Stimulated activated CD8-positive, alpha-beta memory T cell treated with anti-CD3 and anti-CD28 coated beads, Interleukin-2, amount 100 ng/mL, for 1 hour (primary cell): ENCODE measurements at places on chromosomes 1 and 21.
A peak's percentile ranks its signal among the peaks of the same experiment; 100 is the strongest.

DNA sequence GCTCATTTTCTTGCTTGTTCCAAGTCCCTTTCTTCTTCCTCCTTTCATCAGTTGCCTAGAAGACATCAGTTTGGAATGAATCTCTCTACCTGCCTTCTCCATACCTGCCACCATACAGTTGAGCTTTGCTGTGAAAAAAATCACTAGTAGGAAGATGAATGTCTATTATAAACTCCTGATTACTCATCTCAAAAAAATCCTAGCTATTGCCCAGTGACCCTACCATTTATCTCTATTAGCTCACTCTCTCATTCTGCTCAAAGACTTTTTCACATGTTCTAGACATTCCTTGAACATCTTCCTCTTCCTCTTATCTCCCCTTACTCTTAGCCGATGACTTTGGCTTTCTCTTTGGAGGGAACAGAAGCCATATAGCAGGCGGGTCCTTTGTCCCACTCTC is 49.7 kb upstream of the HMGB4 start:
- DNase-seq: no peak

DNA sequence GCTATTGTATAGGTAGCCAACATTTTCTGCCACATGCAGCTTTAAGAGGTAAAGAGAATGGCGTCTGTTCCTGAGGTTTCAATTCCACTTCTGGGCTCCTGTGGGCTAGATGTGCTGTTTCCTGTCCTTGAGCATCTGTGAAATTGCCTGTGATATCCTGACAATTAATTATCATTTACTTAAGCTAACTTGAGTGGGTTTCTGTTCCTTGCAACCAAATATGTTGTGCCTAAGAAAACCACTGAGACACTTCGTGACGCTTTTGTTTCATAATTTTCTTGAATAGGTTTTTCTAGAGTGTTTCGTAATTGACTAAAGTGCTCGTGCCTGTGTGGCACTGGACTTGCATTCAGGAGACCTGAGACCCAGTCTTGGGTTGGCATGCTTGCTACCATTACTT is 127.3 kb upstream of the POU3F1 start:
- no peak for DNase-seq

- no peak for DNase-seq
These were observed 3.2 kb upstream of the HMGB4 start for GRCh38 chr1:33860671-33861070.

DNA sequence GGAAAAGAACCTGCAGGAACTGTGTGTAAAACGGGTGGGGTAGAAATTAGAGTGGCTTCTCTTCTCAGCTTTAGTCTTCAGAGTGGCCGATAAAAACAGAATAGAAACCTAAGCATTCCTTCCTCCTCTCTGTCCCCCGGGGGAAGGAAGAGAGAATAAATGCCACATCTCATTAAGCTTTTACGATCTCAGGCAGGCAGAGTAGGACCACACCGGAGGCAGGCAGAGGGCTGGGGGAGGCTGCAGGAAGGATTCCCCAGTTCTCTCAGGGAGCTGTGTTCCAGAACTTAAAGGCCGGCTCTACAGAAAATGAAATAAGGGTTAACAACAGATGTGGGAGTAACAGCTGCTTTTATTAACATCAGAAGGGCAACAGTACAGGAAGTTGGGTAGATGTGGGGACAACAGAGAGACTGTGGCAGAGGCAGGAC is 24.5 kb upstream of the MEF2D start:
- no peak for DNase-seq

GRCh38 chr1:15141935-15142539 is 11.5 kb upstream of the TMEM51 start:
- no peak for DNase-seq

- no peak for DNase-seq
These were observed 237.1 kb downstream of the HHIPL2 start for GRCh38 chr1:222310836-222311235.

DNA sequence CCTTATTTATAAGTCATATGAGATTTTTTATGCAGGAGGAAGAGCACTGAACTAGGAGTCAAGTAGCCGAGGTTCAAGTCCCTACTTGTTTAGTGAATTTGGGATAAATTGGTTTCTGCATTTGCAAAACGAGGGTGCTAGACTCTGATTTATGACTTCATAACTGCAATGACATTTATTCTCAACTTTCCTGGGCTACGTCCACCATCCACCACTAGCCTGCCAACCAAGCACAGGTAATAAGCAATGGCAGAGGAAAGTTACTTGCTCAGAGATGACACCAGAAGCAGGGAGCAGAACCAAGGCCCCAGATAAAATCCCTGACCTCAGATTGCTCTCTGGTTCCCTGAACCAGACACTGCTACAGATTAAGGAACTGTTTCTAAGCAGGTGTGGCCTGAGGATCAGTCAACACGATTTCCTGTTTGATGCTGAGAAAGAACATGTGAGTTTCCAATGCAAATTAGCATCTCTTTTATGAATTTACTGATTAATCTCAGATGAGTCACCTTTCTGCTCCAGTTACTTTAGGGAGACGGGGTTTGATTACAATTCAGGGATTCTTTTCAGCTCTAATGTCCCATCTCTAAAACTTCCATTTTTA is 52.7 kb downstream of the PLPP3 start:
- DNase-seq: no peak

DNA sequence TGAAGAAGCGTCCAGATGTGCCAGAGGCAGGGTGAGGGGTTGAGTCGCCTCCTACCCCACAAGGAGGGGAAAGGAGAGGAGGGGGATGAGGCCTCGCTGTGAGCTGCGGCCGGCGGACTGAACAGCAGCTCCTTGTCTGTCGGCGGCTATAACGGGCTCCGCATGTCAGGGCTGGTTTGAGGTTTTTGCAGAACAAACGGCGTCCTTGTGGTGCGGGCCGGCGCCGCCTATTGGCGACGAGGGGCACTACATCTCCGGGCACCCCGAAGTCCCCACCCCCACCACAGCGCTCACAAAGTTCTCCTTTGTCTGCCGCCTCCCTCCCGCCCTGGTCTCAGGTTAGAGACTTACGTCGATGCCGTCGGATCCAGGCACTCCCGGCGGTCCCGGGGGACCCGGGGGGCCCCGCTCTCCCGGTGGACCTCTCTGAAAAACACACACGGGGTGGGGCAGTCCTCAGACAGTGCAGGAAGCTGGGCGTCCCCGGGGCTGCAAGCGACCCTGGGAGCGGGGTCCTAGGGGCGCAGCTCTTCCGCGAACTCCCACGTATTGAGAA is 1.8 kb downstream of the COL9A2 start:
- DNase-seq: peak; percentile 68

DNA sequence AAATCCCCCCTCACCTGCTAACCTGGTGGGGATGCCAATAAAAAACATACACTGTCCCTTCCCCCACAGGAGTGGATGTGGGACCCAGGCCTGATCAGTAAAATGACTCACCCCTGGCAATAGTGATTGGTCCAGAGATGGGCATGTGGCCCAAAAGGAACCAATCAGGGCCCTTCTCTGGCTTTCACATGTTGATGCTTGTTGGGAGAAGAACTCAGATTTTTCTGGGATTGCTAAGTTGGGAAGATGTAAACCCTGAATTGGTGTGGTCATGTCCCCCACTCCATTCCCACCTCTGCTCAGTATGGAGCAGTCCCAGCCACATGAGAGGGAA is 43.6 kb upstream of the ACTL8 start:
- no peak for DNase-seq

- DNase-seq: no peak
These were observed 840.7 kb upstream of the ADAMTS5 start for GRCh38 chr21:27807596-27807995.

- no peak for DNase-seq
These were observed 292.2 kb downstream of the SMYD3 start for GRCh38 chr1:246214708-246215509.

DNA sequence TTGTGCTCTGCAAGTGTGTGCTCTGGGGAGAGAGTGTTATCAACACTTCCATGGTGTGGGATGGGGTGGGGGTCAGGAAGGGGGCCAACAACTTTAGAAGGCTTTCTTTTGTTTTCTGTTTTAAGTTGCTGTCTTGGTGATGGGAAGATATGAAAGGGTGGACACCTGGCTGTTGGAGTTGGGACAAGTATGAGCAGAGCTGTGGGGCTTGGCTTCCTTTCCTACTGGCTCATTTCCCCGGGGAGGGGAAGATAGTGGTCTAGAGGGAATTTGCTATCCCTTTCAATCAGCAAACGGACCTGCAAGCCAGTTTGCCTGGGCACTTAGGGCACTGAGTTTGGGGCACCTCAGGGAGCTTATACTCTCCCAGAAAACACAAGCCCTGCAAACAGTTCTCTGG is 19.2 kb downstream of the IER5 start:
- DNase-seq: no peak

DNA sequence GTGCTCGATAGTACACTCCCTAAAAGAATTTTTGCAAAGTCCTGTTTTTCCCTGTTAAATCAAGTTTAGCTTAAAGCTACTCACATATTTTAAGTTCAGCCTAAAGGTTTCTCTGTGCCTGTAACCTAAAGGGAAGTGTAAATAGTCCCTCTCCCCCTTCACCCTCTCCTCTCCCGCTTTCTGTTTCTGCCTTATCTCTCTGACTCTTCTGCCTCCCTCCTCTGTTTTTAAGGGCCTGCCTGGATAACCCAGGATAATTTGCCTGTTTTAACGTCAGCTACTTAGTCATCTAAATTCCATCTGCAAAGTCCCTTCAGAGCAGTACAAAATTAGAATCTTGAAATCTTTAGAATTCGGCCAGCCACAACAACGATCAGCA is 92.6 kb downstream of the NID1 start:
- DNase-seq: no peak

DNA sequence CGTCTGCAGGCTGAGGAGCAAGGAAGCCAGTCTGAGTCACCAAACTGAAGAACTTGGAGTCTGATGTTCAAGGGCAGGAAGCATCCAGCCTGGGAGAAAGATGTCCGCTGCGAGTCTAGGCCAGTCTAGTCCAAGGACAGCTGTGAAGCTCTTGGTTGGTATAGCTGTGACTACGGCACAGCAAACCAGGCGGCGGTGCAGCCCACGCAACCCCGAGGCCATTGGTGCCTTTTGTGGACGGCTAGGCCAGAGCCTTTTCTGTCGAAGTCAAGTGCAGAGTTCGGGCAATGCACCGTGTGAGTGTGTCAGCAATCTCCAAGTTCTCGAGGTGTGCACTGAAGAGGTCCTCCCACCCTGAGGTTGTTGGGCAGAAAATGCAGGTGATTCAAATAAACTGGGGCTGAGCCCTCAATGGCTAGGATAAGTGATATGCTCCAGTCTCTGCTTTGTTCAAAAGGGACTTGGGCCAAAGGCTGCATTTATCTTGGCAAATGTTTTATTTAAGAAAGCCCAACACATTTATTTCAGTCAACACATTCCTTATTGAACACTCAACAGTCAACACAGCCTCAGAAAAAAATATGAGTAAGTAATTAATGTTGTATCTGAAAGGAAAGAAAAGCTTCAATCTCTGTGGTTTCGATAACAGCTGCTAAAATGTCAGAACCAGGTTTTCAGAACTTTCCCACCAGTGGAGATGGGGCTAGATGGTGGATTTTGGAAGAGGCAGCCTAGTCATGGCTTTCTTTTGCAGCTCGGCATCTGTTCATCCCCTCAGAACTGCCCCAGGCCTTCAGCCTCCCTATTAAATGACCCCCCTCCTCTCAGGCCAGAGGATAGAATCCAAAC is 78.1 kb upstream of the COX20 start:
- no peak for DNase-seq

- no peak for DNase-seq
These were observed 32.4 kb downstream of the ERICH3 start for GRCh38 chr1:74641161-74641560.

GRCh38 chr1:172882791-172883386 is 167.9 kb downstream of the TNFSF18 start:
- no peak for DNase-seq

GRCh38 chr1:207963427-207964194 is 52.7 kb upstream of the CD34 start:
- peak; percentile 71 for DNase-seq

DNA sequence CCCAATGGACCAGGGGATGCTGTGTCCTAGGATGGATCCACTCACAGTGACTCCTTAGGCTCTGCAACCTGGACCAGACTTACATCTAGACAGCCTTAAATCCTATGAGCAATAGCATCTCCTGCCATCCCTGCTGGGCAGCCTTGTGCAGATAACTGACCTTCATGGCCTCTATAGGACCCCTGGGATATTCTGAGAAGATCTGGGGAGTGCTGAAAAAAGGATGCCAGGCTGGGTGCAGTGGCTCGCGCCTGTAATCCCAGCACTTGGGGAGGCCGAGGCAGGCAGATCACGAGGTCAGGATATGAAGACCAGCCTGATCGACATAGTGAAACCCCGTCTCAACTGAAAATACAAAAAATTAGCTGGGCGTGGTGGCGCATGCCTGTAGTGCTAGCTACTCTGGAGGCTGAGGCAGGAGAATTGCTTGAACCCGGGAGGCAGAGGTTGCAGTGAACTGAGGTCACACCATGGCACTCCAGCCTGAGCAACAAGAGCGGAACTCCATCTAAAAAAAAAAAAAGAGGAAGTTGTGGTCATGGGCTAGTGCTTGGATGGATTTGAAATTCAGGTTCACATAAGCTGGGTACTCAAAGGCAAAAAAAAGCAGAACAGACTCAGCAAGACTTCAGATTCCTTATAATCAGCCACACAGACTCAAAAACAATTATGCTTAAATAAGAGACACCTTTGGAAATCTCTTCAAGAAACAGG is 10.9 kb upstream of the SH2D1B start:
- no peak for DNase-seq

DNA sequence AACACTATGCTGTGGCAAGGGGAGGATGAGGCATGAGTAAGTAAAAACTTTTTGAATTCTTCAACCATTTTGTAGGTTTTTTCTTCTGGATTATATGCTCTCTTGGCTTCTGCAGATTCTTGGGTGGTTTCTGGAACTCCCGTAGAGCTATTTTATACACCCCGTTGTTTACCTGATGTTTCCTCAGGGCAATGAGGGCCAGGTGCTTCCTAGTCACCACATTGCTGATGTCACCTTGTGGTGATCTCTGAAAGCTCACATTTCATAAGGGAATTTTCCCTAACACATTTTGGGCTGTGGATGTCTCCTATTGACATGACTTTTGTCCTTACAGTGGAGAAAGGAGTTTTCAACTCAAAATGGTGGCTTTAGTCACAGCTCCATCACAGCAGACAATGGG is 356.6 kb downstream of the PLA2G4A start:
- DNase-seq: no peak

GRCh38 chr1:224816062-224816461 is 113.4 kb upstream of the DNAH14 start:
- DNase-seq: no peak

DNA sequence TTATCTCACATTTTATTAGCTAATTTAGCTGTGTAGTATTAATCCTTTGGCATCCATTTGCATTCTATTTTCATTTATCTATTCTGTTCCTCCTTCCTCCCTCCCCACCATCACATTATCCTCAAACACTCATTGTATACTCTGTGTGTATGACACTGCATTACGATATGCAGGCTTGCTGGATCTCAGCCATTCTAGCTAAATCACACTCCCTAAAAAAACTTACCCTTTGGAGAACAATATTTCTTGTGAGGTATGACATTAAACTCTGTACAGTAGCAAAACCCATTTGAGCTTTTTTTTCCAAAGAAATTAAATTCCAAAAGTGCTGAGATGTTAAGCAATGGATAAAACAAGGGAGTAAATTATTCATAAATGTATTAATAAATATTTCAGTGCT is 11.4 kb upstream of the RAB3GAP2 start:
- DNase-seq: no peak

GRCh38 chr1:6181347-6181770 is 1.2 kb upstream of the CHD5 start:
- DNase-seq: no peak
